ENCODE measurements at places on chromosomes 5 and 9.

DNA sequence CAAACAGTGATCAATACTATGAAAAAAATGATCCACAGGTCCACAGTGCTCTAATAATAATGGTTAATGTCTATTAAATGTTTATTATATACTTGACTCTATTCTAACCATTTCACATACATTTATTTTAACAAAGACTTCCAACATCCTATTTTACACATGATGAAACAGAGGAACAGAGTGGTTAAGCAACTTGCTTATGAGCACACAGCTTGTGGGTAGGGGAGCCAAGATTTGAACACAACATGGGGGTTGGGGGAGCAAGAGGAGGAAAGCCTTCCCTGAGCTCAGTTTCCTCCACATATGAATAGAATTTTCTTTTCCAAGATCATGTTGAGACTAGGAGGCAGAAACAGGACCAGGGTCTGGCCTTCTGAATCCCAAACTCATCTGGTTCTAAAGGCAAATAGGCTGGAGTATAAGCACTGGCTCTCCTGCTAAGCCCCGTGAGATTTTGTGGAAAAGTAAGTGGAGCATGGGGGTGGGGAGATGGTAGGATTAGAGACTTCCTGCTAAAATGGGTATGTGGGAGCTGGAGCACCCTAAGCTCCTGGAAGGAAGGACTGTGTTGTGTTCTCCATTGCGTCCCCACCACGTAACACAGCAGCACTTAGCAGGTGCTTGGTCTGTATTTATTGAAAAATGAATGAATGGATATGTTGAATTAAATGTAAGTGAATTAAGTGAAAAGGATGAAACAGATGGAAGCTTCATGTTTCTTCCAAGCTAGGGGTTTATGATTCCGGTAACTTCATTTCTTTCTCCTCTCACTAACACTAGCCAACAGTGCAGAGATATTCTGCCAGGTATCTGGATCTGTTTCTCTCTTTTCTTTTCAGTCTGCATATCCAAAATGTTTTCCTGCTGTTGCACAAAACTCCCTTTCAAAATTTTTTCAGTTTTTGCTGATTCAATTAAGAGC, 26.9 kb upstream of the GALNT10 start:
- no peak for DNase-seq

- no peak for DNase-seq
Observed at GRCh38 chr5:88676637-88677375, 206.2 kb downstream of the MEF2C start.

DNA sequence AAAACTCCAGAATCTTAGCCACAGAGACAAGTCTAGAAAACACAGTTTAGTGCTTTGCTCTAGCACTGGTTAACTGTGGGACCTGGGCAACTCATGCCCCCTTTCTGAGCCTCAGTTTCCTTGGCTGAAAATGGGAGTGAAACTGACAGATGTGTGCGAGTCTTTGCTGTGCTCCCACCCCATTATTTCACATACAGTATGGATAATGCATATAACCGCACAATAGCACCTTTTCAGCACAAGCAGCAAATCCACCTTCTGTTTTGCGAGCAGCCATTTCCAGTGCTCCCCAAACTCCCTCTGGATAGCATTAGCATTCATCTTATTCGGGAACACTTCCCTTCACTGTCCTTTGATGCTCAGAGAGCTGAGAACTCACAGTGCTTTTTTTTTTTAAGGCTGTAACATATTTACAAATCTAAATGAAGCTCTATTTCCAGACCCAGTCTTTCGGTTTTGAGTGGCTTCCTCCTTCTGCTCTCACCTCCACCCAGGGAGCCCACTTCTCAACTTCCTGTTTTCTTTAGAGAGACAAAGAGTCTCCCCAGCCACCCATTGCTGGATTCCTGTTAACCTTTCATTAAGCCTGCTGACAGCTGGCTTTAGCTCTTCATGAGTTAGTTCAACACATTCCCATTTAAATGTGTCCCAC, 49.2 kb downstream of the TIMD4 start:
- no peak for DNase-seq

DNA sequence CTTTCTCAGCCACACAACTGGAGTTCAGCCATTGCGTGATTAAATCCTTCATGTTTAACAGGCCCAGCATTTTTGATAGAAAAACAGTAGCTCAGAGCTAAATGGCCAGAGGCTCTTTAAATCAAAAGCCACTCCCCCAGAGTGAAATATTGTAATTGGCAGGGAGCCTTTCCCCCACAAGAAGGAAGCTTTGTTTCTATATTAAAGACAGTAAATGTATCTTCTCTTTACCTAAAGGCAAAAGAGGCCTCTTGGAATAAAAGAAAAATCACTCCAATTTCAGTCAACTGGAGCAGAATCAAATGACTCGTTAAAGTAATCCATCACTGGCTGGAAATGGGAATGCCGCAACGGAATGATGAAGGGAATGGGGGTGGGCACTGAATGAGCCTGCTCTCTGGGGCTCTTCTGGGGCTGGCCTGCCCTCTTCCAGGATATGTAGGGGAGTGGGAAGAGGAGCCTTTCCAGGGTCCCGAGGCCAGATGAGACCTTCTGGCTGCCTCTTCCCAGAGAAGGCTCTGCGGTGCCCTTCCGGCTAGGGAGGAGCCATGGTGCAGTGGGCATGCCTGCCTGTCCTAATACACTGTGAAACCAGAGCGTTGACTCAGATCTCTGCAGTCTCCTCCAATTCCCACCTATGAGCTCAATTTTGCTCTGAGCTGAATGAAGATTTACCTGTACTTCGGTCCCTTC, 45.2 kb downstream of the ANKDD1B start:
- no peak for DNase-seq

DNA sequence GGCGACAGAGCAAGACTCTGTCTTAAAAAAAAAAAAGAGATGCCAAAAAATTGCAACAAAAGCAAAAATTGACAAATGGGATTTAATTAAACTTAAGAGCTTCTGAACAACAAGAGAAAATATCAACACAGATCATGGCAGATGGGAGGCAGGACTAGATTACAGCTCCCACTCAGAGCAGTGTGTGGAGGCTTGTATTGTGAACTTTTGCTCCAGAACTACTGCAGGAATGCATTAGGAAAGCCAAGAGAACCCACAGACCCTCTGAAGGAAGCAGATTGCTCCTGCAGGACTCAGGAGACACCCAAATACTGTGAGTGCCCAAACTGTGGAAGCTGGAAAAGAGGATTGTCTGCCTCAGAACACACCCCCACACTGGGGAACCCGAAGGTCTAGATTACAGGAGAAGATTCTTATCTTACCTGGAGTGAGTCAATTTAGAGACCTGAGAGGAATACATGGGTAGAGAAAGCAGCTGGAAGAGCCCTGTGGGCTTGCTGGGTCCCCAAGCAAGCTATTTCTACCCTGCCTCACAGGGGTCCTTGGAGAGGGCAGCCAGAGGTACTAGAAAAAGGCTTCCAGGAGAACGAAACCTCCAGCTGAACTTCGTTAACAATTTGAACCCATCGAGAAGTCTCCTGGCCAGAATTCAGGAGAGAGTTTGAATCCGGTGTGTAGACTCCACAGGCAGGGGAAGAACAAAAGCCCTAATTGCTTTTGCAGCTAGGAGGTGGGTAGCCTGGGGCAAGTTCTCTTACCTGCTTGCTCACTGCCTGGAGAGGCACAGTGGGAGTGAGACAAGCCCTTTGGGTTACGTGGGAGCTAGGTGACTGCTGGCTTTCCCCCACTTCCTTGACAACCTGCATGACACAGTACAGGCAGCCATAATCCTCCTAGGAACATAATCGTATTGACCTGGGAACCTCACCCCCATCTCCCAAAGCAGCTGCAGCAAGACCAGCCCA, 593.4 kb upstream of the RGMB start:
- DNase-seq = no peak

DNA sequence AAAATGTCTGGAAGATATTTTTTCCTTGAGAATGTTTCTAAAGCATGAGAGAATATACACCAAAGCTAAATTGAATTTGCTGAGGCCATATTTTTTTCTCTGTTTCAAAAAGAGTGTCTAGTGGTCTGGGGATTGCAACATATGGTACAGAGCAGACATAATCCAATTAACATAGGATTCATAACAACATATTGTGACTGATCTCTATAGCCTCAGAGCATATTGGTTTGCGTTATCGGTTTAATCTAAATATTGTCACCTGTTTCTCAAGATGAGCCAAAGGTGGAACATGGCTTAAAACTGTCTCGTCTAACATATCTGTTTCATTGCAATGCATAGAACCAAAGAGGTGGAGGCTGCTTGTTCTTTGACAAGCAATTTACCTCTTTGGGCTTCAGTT, 3.9 kb downstream of the PPP3R2 start:
- no peak for DNase-seq

DNA sequence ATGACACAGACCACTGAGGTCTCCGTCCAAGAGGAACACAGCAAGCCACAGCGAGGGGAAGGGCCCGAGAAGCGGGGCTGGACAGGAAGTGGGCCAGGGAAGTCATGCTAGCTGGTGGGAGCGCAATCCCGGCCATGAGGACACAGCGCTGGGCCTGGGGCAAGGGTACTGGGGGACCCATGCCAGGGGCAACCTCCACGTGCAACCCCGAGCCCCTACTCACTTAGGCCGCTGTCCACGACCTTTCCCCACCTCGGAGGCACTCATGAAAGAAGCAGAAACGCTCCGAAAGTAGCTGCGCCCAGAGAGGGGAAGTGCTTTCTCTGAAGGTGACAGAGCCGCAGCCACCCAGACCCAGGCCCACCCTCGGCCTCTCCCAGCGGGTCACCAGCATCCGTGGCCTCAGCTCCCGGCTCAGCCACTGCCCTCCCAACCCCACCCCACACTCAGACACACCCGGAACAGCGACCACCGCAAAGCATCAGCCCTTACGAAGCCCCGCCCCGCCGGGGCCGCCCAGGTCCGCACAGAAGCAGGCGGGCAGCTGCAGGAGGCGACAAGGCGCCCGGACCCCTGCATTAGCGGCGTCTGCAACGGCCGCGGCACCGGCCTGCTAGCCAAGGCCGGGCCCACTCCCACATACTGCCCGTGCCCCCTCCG, 782 bp downstream of the BICD2 start:
- DNase-seq = no peak

GRCh38 chr5:107422494-107422893, 248.2 kb downstream of the EFNA5 start:
- DNase-seq = no peak

DNA sequence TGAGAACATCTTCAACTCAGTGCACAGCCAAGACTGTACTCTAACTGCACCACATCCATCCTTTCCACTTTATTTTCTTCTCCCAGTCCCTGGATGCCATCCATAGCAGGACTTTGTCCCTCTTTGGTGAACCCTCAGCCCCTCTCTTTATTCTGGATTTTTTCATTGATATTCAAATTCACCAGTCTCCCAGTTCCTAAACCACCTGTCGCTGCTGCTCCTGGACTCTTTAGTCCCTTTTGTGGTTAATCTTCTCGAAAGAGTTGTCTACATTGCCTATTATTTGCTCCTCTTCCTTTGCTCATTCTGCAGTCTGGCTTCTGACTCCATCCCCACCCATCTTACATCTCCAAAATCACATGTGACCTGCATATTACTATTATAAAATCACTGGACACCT, 59.4 kb upstream of the ZSWIM6 start:
- no peak for DNase-seq

GRCh38 chr5:124079062-124079461, 567.1 kb downstream of the CSNK1G3 start:
- no peak for DNase-seq

DNA sequence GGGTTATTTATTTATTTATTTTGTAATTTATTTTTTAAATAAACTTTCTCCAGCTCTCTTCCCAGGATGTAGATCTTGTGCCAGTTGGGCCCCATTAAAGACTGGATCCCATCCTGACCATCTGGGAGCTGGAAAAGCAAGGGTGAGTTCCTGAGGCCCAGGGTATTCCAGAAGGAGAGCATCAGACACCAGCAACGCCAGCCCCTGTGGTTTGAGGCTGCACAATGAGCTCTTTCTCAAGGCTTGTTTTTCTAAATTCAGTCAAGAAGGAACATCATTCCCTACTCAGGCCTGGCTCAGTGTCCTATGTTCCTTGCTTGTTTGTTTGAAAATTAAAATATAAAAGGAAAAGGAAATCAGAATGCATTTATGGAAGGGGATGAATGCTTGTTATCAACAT, 313.3 kb downstream of the EBF1 start:
- no peak for DNase-seq
